ENCODE measurements at places on chromosomes 12 and 14.

DNA sequence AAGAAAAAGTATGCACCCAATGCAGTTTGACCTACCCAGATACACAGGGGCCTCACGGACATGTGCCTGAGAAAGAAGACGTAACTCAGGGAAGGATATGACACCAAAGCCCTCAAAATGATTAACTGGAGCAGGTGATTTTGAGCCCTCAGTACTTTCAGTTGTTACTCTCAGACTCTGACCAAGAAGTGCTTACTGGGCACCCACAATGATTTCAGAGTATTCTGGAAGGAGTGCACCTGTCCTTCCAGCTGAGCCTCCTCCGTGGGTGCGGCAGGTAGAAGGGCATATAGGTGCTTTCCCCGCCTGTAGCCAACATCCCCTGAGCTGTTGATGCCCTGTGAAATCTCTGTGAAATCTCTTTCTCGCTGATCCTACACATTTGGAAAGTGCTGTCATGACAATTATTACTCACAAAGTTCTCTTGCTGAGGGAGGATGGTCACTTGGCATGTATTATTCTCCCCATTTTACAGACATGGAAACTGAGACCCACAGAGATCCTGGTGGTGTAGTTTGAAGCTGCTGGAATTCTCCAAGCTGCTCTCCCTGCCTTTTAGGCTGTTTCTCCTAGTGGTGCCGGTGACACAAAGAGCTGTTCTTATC is 154.3 kb upstream of the CCND2 start:
- peak; percentile 76 for DNase-seq

DNA sequence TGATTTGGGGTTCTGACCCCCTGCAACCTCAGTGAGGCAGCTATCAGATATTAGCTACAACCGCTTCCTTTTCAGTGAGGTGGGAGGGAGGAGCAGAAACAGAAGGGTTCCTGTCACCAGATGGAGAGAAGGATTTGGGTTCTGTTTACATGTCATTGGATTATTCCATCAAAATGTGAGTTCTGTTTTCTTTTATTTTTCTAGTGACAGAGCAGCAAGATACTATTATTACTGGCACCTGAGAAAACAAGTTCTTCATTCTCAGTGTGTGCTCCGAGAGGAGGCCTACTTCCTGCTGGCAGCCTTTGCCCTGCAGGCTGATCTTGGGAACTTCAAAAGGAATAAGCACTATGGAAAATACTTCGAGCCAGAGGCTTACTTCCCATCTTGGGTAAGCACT is 52.8 kb downstream of the FRMD6 start:
- no peak for DNase-seq

DNA sequence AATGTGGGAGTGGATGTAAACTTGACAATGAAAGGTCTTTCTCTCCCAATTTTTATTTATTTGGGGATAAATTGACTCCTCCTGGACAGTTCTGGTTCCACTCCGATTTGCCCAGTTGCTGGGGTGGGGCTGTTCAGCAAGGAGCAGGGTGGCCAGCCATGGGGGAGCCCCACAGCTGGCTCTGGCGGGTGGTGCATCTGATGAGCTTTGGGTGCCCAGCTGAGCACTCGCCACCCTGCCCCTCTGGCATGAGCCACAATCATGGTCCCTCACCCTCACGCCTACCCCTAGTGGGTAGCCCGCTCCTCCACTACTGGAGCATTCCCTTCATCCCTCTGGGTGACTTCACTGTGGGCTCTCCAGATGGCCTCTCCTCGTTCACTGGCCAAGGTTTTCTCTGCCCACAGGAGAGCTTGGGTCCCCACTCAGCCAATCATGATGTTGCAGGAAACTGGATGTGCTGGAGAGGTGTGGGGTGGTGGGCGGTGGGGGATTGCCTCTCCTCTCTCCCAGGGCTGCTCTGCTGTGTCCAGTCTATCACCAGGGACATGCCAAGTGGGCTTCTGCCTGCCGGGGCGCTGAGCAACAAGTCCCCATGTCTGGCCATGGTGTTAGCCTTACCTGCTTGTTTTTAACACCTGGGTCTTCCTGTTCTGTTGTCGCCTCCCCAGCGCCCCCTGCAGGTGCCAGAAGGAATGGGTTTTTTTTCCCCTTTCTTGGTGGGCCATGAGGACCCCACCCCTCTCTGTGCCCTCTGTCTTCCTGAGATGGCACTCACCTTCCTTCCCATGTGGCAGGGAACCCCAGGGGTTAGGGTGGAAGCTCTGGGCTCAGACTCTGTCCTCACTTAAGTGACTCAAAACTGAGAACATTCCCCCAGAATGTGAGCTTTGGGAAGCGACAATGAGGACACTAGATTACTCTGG is 3.4 kb downstream of the CYP46A1 start:
- peak; percentile 38 for DNase-seq

GRCh38 chr12:64522316-64522715 is 70.4 kb downstream of the TBK1 start:
- DNase-seq, result no peak

- DNase-seq, result no peak
Measured at GRCh38 chr12:30202521-30203254, 418.9 kb upstream of the TMTC1 start.

DNA sequence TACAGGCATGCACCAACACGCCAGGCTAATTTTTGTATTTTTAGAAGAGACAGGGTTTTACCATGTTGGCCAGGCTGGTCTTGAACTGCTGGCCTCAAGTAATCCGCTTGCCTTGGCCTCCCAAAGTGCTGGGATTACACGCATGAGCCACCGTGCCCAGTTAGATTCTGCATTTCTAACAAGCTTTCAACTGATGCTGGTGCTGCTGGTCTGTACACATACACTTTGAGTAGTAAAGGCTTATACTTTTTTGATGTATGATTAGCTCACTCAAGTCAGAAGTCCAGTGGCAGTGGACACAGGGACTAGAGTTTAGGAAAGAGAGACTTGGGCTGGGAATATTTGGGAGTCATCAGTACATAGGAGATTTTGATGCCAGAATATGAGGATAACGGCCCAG is 2.2 kb upstream of the TBC1D15 start:
- DNase-seq, result no peak

GRCh38 chr12:124629789-124630480 is 62.5 kb upstream of the NCOR2 start:
- DNase-seq, result no peak

DNA sequence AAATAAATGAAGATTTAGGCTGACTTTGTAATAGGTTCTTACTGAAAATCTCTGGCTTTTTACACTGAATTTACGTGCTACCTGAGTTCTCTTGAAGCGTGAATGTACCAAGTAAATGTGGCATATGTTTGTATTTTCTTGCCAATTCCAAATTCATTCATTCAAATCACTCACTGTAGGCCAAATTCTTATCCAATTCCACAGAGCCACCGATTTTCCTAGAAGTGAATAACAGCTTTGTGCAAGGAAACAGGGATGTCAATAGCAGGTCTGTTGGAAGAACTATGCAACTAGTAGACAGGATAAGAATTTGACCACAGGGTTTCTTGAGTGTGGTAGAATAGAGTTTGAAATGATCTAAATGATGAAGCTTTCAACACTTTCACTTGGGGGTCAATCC is 86.8 kb downstream of the SOX5 start:
- no peak for DNase-seq

GRCh38 chr14:81273521-81273920 is 52.8 kb upstream of the GTF2A1 start:
- DNase-seq, result no peak

DNA sequence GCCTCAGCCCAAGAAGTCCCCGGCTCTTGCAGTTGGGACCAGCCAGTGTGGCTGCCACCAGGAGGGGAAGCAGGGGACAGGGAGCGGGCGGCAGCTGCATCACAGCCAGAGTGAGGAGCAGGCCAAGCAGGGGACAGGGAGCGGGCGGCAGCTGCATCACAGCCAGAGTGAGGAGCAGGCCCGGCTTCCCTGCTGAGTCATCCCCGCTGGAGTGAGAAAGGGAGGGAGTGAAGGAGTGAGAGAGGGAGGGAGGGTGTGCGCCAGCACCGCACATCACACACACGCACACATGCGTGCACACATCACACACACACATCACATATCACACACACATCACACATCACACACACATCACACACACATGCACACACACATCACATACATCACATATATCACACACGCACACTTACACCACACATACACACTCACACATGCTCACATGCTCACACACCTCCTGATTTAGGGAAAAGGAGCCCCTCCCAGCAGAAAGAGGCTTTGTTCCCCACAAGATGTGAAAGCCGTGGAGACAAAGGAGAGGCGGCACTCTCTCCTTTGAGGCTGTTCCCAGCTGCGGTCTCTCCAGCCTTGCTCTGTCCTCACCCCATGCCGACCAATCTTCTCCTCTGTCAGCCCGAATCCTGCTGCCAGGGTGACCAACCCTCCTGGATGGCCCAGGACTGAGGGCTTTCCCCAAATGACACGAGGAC is 16.7 kb upstream of the ZDHHC22 start:
- no peak for DNase-seq

- peak; percentile 50 for DNase-seq
Measured at GRCh38 chr14:96039633-96040311, 610 bp downstream of the C14orf132 start.

- DNase-seq, result no peak
Measured at GRCh38 chr12:71142016-71142415, 15.8 kb downstream of the TSPAN8 start.

- DNase-seq, result no peak
Measured at GRCh38 chr12:116295327-116296263, 18.1 kb upstream of the MED13L start.

DNA sequence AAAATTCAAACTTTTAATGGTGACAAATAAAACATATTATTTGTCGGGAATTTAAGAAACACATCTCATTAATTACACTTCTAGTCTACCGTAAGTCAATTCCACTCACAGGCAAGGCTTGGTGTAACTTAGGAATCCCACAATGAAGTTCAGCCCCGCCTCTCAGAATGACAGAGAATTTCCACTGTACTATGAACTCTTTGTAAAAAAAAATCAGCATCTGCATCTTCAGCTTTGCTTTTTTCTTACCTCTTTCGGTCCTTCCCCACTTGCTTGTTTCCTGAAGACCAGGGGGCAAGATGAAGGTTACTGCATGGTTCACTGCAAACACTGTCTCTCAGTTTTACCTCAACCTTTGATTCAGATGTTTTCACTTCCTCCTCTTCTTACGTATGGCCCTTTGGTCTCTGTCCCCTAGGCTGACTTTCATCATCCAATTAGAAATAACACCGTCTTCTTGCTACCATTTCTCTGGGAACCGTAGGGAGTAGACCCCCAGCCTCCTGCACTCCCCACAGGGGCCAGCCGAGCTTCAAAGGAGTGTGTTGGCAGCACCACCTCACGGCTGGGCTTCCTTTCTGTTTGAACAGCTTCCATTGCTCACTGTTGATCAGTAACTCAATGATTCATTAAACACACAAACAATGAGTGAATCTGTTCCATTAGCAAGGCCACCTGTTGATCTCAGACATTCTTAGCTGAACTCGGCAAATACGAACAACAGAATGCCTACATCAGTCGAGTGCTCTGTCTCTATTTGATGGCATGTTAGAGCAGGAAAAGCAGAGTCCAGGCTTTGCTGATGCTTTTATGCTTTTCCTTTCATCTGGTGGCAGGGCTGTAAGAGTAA is 343.0 kb downstream of the BMP4 start:
- no peak for DNase-seq

- DNase-seq, result peak; percentile 71
Measured at GRCh38 chr12:121804417-121805111, 755 bp downstream of the SETD1B start.

GRCh38 chr12:46435625-46436024 is 63.1 kb upstream of the SLC38A2 start:
- no peak for DNase-seq

DNA sequence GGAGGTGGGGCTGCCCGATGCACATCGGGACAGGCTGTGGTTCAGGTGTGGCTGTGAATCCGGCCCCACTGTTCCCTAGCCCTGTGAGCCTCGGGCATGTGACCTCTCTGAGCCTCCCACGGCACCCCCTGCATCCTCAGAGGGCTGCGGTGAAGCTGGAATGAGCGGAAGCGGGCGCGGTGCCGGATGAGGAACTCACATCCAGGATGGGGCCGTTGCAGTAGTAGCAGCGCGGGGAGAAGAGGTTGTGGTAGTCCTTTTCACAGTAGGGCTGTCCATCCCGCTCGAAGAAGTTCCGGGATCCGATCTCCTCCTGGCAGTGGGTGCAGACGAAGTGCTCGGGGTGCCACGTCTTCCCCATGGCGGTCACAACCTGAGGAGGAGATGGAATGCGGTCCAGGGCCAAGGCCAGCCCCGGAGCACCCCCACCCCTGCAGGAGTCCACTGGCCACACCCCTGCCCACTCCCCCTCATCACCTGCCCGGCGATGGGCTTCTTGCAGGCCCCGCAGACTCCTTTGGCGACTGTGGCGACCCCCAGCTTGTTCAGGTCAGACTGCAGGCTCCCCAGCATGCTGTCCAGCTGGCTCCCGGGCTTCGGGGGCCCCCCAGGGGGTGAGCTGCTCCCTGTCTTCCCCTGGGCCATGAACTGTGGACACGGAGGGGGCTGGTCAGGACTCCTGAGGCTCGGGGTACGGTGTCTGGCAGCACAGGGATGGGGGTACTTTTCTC is 13.9 kb upstream of the RPLP0 start:
- DNase-seq, result no peak

DNA sequence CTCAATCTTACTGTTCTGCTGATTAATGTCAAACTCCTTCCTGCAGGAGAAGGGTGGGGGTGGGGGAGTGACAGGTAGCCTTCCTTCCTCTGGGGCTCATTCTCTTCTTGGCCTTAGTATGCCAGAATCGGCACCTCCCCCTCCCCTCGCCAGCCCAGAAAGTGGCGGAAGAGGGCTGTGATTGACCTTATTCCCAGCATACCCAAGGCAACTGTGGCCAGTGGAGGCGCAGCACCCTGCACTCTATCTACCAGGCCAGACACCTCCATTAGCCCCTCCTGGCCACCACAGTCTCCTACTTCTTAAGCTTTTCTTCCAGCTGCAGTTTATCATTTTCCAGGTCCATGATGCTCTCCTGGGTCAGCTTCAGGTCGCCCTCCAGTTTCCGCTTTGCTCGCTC is 15.5 kb downstream of the MYH6 start:
- DNase-seq, result no peak

- DNase-seq, result no peak
Measured at GRCh38 chr14:50475460-50475859, 56.9 kb downstream of the MAP4K5 start.
